Kidney capillary endothelial cell (primary cell): ENCODE measurements at places on chromosomes 16 and 17.
A peak's percentile ranks its signal among the peaks of the same experiment; 100 is the strongest.

- no peak for DNase-seq
Observed at GRCh38 chr16:11250786-11251524, 5.0 kb downstream of the SOCS1 start.

GRCh38 chr16:85083051-85083639 lies 29.1 kb downstream of the CIBAR2 start:
- no peak for DNase-seq

- DNase-seq: no peak
Observed at GRCh38 chr17:149897-150584, 12.7 kb downstream of the SCGB1C2 start.

- no peak for DNase-seq
Observed at GRCh38 chr17:45184144-45184543, 22.5 kb downstream of the HEXIM2 start.

GRCh38 chr16:53626811-53627210 lies 76.8 kb downstream of the RPGRIP1L start:
- DNase-seq: peak; percentile 2

GRCh38 chr16:30710971-30711370 lies 12.0 kb downstream of the SRCAP start:
- DNase-seq: no peak

- DNase-seq: peak; percentile 72
Observed at GRCh38 chr16:69132424-69133252, at the start of the genes CHTF8 and UTP4. TSS of gene CHTF8 (minus strand) at chr16:69132588. CDS start at chr16:69121458, 11,130 bp downstream. TSS of gene UTP4 (plus strand) at chr16:69132649. CDS start at chr16:69133460, 811 bp downstream.

GRCh38 chr17:4806777-4807604 lies at the start of gene PLD2:
TSS of gene PLD2 (plus strand) at chr17:4807152. CDS start at chr17:4807773, 621 bp downstream.
- DNase-seq: peak; percentile 77
